ENCODE measurements at places on chromosomes 6 and 20.
A peak's percentile ranks its signal among the peaks of the same experiment; 100 is the strongest.

GRCh38 chr6:65650086-65650485 is 56.9 kb downstream of the EYS start:
- no peak for DNase-seq

DNA sequence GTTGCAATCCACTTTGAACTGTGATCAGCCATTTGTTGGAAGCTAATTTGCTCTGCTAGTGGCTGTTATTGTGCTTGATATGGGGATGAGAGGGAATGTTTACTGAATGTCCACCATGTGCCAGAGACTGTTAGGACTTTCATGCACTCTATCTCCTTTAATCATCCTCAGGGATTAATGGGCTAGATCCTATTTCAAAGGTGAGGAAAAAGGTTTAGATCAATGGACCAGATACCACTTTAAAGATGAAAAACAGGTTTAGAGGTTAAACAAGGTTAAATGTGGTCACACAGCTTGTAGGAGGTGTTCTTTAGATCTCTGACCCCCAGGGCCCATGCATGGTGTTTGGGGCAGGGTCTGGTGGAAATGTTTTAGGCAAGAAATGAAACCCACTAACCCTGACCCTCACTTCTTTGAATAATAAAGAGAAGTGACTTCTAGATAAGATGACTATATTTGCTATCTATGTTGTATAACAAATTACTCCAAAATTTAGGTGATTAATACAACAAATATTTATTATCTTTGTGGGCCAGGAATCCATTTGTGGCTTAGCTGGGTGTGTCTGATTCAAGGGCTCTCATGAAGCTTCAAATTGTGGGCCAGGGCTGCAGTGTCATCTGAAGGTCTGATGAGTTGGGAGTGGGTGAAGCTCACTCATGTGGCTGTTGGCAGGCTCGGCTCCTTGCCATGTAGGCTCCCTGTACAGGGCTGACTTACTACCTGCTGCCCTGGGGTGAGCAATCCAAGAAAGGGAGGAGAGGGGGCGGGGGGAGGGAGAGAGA is 127.8 kb upstream of the FOXA2 start:
- no peak for DNase-seq

GRCh38 chr20:62624719-62625453 is 17.4 kb upstream of the SLCO4A1 start:
- peak; percentile 82 for DNase-seq

- no peak for DNase-seq
Measured at GRCh38 chr6:31065556-31065955, 46.8 kb downstream of the C6orf15 start.

Measured in tibial artery (tissue), 4 donors.